ENCODE measurements at places on chromosomes 5 and 9.

DNA sequence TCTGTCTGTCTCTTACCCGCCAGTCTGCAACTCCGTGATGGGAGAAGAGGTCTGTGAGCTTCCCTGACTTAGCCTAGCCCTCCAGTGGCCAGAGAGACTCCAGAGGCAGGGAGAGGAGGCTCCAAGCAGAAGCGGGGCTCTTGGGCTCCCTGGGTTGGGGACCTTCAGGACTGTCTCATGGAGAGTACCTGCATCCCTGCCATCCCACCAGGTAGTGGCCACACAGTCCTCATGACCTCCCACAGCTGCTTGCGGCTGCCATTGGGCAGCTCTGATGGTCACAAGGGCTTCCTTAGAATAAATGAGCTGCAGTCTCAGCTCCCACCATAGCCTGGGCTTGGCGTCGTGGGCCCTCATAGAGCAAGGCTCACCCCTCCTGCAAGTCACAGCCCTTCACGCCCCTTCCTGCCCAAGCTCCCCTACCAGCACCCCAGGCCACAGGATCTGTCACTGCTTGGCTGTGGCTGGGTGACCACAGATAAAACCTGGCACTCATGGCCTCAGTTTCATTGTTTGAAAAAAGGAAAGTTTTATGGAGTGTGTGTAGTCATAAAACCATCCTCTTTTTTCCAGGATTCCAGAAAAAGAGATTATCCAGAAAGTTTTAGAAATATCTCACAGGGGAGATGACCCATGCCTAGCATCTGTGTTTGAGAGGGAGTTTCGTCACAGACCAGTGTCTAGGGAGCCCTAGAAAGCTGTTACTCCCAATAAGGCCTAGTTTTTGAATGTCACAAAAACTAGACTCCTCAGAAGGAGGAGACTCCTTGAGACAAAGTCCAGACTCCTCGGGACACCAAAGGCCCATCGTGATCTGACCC is 48.4 kb downstream of the PPARGC1B start:
- no peak for DNase-seq

DNA sequence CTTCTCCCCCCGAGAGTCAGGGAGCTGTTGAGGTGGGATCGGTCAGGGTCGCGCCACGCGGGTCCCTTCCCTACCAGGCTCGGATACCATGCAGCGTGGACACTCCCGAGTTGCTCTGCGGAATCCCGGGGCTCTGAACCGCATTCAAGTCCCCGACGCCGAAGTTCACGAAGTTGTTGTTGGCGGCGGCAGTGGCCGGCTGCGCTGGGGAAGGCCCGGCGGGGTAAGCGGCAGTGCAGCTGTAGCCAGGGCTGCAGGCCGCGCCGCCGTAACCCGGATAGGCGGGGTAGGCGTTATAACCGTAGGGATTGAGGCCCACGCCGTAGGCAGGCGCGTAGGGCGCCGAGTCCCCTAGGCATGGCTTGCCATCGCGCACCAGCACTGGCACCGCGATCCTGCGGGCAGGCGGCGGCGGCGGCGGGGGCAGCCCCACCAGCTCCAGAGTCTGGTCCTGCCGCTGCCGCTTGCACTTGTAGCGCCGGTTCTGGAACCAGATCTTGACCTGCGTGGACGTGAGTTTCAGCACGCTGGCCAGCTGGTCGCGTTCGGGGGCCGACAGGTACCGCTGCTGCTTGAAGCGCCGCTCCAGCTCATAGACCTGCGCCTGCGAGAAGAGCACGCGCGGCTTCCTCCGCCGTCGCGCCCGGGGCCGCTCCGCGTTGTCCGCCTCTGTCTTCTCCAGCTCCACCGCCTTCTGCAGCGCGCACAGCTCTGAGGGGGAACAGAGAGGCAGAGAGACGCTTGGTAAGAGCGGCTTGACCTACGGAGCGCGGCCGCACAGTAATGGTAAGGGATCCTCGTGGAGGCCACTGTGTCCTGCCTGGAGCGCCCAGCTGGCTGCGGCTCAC is 2.3 kb downstream of the NKX2-5 start:
- no peak for DNase-seq

GRCh38 chr5:64330728-64331231 is 165.1 kb downstream of the RNF180 start:
- DNase-seq, result no peak

- no peak for DNase-seq
Observed at GRCh38 chr5:35859101-35859661, 2.5 kb downstream of the IL7R start.

- no peak for DNase-seq
Observed at GRCh38 chr5:139910901-139911300, 115.3 kb downstream of the PSD2 start.

DNA sequence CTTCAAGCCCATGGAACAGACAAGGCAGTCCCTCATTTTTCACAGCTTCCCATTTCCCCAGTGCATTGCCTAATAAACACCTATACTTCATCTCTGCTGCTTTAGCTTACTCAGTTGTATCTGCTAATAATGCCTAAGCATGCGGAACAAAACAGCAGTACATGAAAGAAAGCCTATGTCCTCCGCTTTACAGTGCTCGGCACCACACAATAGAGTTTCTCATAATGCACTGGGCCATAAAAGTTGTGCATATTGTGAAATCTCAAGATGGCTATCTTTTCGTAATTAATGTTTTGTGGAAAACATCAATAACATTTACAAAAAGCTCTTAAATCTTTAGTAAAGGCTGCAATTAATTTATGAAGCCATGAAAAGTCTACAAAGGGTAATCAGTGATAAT is 69.3 kb downstream of the DENND1A start:
- DNase-seq, result no peak

DNA sequence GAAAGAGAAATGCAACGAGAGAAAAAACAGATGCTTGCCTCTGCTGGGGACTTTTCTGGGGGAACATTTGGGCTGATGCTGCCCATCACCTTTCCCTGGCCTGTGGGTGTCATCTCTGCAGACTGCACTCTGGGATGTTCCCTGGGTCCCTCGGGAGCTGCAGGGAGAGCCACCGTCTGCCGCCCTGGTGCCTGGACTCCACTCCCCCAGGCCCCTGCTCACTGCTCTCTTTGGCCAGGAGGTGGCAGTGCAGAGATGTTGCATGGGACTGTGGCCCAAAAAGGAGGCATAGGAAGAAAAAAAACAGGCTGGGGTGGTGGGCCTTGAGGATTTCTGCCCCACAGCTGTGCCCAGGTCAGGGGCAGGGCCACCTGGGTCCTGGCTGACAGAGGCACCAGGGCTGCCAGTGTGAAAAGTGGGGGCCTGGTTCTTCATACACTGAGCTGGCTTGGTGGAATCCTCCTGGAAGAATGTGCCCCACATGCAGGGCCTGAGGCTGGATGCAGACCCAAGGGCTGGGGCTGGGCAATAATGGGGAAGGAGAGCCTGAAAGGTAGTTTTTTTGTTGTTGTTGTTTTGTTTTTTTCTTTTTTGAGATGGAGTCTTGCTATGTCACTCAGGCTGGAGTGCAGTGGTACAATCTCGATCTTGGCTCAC is 353.6 kb downstream of the SLIT3 start:
- DNase-seq, result peak; percentile 46

Data from activated naive CD8-positive, alpha-beta T cell treated with anti-CD3 and anti-CD28 coated beads, Interleukin-2, amount 50 U/mL, for 24 hours (primary cell).